ENCODE measurements at places on chromosomes 12 and 14.
A peak's percentile ranks its signal among the peaks of the same experiment; 100 is the strongest.

GRCh38 chr14:100547633-100548294 is 39.5 kb downstream of the BEGAIN start:
- DNase-seq, result no peak

- no peak for DNase-seq
These were observed 19.4 kb downstream of the GRIN2B start for GRCh38 chr12:13961971-13962370.

- no peak for DNase-seq
These were observed 338.7 kb downstream of the TRHDE start for GRCh38 chr12:72610854-72611358.

GRCh38 chr12:70555081-70555480 is 82.1 kb downstream of the PTPRB start:
- DNase-seq, result no peak

- DNase-seq, result peak; percentile 68
These were observed 178.6 kb downstream of the ADGRD1 start for GRCh38 chr12:131132118-131132892.

GRCh38 chr12:90773491-90773890 is 181.5 kb downstream of the CCER1 start:
- DNase-seq, result no peak

- DNase-seq, result no peak
These were observed 78.7 kb downstream of the NEDD1 start for GRCh38 chr12:96985515-96986362.

GRCh38 chr12:32252199-32253073 is 145.8 kb downstream of the BICD1 start:
- no peak for DNase-seq

- DNase-seq, result peak; percentile 64
These were observed 585 bp downstream of the GPATCH2L start for GRCh38 chr14:76152333-76152681.

GRCh38 chr14:55188686-55189295 is 2.6 kb downstream of the DLGAP5 start:
- no peak for DNase-seq

DNA sequence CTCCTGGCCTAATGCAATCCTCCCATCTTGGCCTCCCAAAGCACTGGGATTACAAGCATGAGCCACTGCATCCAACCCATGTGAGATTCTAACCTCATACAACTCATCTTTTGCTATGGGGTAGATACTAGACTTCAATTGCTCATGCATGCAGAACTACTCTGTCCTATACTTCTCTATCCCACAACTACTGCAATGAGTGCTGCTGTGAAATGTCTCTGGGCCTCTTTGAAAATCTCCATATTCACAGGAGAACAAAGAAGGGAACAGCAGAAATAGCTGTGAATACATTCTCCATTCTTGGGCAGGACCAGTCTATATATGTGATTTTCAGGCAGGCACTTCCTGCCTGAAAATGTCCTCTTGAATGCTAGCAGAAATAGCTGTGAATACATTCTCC is 220.7 kb upstream of the GRIP1 start:
- no peak for DNase-seq

DNA sequence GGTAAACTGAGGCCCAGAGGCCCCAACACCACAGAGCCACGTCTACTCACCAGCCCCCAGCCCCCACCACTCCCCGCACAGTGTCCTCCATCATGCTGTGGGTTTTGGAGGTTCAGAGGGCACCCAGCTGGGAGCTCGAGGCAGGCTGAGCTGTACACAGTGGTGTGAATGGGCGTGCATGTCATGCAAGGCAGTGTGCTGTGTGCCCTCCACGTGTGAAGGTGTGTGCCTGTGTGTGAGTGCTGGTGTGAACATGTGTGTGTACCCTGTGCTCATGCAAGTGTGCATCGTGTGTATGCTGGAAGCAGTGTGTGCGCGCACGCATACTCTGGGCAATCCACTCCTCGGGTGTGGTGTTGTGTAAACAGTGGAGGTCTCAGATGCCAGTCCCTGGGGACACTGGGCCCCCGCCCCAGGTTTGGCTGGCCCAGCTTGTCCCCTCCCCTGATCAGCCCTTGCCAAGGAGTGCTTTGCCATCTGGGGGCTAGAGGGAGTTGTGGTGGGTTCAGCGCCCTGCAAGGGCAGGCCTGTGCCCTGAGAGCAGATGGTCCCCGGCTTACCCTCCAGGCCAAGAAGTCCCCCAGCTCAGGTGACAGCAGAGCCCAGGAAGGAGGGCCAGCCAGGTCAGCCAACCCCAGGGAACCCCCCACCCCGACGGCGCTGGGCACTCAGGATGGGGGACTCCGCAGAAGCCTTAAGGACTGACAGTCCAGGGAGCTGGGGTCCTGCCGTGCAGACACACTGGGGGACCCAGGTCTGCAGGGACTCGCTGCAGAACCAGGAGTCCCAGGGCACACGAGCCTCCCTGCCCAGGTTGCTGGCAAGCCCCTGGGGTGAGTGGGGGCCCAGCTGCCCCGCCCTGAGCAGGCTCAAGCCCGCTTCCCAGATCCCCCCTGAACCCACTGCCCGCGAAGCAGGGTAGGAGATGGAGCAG is 23.8 kb upstream of the GPR132 start:
- no peak for DNase-seq

DNA sequence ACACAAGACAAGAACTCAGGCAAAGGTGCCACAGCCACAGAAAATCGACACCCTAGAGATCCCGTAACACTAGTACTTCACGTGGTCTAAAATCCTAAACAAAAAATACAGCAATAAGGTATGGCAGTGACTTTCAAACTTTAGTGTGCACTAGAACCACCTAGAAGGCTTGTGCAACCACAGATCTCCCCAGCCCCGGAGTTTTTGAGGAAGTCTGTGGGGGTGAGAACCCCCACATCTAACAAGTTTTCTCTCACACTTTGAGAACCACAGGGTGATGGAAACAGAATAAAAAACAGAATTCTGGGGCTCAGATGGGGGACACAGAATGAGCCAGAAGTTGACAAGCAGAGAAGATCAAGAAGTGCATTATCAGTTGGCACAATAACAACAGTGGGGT is 254.0 kb downstream of the ANO6 start:
- DNase-seq, result no peak

DNA sequence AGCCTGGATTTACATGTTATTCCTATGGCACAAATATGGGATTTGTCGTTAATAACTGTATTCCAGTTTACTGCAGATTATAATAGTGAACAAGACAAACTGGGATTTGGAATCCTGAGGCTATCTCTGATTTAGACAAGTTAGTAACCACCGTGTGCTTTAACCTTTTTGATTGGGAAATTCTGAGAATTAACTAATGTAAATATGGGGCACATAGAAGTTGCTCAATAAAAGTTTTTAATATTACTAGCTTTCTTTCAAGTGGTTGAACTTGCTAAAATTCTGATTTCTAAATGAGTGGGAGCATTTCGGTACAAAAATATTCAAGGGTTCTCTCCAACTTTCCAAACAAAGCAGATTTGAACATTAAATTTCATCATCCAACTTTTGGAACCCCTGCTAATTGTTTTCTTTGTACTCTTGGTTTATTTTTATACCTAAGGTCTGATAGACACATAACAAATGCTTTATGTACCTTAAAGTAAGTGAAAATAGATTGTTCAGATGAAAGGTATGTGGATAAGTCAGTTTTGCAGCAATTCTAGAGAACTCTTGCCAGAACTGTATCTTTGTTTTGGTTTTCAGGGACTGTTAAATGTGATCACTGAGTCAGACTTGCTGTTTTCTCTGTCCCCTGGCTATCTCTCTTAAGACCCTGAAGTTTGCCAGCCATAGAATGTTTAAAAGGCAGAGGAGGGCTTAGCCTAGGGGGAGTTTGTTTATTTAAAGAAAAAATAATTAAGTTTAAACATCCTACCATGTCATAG is 57.5 kb downstream of the FRS2 start:
- no peak for DNase-seq

DNA sequence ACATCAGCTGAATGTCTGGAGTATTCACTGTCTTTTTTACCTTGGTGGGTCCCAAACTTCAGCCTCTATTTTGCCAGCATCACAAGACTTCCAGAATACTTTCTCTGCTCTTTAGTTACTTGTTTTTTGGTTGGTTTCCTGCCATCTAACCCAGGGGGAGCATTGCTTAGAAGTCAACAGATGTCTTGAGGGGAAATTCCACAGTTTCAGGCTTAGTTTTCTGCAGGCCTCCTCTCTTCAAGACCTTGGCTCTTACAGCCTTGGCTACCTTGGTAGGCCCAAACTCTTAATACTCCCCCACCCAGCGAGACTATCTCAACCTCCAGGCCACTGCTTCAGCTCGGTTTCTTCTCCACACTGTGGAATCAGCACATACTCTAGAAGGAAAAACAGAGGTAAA is 41.7 kb downstream of the NEDD1 start:
- no peak for DNase-seq

GRCh38 chr14:95344536-95344935 is 24.8 kb upstream of the CLMN start:
- no peak for DNase-seq

- DNase-seq, result no peak
These were observed 147.3 kb upstream of the RFLNA start for GRCh38 chr12:124147575-124147974.

DNA sequence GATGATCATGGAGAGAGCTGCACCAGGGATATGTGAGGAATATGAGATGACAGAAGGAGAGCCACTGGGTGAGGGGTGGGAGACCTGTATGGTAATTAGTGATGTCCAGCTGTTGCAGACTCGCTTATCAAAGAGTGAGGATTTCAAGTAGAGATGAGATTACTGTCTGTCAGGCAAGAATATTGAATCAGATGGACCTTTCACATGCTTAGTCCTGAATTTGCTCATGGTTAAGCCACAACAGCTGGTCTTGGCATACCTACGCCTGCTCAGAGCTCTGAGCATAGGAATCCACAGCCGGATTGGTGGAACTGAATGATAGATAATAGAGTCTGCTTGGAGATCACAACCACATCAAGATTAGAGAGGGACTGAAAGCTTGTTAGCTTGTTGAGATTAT is 115.2 kb upstream of the ARHGAP5 start:
- no peak for DNase-seq

GRCh38 chr12:45425426-45425825 is 209.5 kb downstream of the ANO6 start:
- DNase-seq, result no peak

GRCh38 chr14:101200650-101201516 is 297.4 kb upstream of the RTL1 start:
- DNase-seq, result no peak

- DNase-seq, result no peak
These were observed 4.8 kb upstream of the AQP5 start for GRCh38 chr12:49956663-49957569.

DNA sequence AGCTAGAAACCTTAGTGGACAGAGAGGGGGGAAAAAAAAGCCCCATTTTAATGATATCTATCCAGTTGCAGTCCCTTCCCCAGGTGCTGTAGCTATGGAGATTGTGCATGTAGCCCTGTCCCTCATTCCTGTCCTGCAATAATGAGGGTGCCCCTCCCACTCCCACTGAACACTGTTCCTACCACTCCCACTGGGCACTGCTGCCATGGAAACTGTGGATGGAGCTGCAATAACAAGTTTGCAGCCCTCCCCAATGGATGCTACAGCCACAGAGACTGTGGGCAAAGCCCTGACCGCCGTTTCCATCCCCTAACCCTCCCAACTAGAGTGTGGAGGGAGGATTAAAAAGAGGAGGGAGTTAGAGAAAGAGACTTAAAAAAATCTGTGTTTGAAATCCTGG is 238.3 kb downstream of the FUT8 start:
- no peak for DNase-seq

- DNase-seq, result no peak
These were observed 29.4 kb downstream of the ANO4 start for GRCh38 chr12:100823963-100824362.

- DNase-seq, result no peak
These were observed 57.5 kb downstream of the KIF26A start for GRCh38 chr14:104195878-104196277.

- DNase-seq, result no peak
These were observed 86.6 kb upstream of the DYNC1H1 start for GRCh38 chr14:101877766-101878165.

DNA sequence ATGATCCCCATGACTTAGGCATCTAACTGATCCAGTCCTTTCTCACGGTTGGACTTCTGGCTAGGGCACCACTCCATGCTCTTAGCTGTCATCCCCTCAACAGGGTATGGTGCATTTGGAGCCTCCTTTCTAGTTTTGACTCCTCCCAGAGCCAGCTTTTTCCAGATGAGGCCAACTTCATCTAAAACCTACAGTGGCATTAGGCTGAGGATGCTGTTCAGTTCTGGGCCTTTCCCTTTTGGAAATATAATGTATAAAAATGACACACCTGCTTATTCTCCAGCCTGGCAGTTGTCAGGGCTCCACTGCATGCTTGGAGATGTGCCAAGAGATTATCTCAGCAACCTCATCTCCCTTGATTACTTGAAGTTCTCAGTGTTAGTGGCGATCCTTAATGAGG is 239.7 kb downstream of the EMP1 start:
- DNase-seq, result no peak

DNA sequence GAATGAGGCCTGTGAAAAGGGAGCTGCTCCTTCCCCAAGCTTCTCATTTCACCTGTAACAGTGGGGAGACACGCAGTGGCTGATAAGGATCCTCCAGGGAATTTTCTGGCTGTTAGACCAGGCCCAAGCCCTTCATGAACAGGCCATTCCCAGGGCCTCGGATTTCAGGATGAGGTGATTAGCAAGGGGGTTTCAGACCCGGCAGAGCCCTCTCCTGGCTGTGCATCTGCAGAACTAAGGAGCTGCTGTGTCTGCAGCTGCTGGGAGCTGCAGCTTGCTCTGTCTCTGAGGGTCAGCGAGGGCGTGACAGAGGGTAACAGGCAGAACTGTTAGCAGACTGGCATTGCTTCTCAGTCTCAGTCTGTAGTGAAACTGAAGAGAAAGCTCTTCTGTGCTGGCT is 110.4 kb downstream of the KCNA5 start:
- DNase-seq, result no peak

GRCh38 chr12:52022841-52023181 is 16.1 kb downstream of the TAMALIN start:
- DNase-seq, result no peak

DNA sequence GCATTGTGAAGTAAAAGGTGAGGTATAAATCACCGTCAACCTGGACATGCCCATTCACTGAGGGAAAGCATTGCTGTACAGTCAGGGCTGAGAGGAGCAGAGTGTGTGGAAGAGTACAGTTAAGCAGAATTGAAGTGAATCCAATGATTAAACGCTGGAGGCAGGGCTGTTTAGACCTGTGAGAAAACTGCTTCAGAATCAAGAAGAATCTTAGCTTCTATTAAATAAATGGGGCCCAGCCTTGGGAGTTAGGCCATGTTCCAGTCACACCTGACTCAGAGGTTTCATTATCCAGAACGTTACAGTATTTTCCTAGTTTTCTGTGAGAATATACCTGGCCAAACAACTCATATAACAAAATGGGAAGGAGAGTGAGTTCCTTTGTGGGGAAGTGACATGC is 86.9 kb downstream of the ATP23 start:
- DNase-seq, result no peak

GRCh38 chr14:102833991-102834390 is 56.7 kb downstream of the TRAF3 start:
- no peak for DNase-seq

DNA sequence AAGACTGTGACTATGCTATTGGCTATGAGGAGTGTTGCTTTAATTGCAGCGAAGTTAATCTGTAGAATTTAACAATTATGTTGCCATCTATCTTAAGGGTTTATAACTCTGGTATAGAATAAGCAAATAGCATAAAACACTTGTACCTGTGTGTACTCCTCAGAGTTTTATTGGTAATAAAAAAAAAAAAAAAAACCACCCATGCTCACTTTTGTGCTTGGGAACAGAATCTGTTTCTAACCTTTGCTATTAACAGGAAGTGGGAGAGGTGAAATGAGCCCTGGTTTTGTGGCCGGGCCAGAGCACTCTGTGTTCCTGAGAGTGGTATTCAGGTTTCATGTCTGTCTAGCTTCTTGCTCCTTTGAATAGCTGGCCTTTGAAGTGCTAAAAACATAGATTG is 53.1 kb downstream of the PDE3A start:
- DNase-seq, result no peak
